Suprapubic skin (tissue), 4 donors: ENCODE measurements at places on chromosomes 2 and 18. TPM values are rescaled to one million over a fixed set of nuclear protein-coding genes. Genes with fewer than 3 reads are reported as not detected.

- no peaks in the 10 kb centered on the region for H3K27me3 ChIP-seq
- H3K4me1 ChIP-seq: peaks cover 12% of the 10 kb centered on the region
- H3K36me3 ChIP-seq: no peaks in the 10 kb centered on the region
- no peak for DNase-seq
These were observed 1.2 kb upstream of the AOX1 start for GRCh38 chr2:200584639-200585038.

DNA sequence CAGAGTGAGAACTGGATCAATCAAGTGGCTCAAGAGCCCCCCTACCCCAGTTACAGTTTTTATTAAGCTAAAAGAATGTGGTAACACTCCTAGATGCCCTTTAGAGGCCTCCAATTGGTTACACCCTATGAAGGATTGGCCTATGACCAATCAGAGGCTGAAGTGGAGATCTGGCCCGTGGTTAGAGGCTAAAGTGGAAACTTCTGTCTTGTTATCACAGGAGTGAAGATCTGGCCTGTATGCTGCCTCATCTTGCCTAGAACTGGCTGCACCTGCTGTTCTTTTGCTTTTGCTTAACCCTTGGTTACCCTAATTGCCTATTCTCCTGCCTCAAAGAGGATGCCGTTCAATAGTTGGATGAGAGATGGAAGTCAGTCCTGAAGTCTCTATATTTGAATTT, 100.1 kb upstream of the MAP2 start:
- H3K36me3 ChIP-seq: no peaks in the 10 kb centered on the region
- no peak for DNase-seq
- H3K27ac ChIP-seq: no peak overlapping the region

GRCh38 chr18:60975420-60975819, 357.8 kb upstream of the CDH20 start:
- H3K4me3 ChIP-seq: no peak overlapping the region
- no peak overlapping the region for H3K27ac ChIP-seq
- H3K27me3 ChIP-seq: no peaks in the 10 kb centered on the region
- no peaks in the 10 kb centered on the region for H3K36me3 ChIP-seq
- no peaks in the 10 kb centered on the region for H3K4me1 ChIP-seq

- no peak overlapping the region for H3K4me3 ChIP-seq
- H3K4me1 ChIP-seq: no peaks in the 10 kb centered on the region
- peaks cover 27% of the 10 kb centered on the region for H3K36me3 ChIP-seq
- no peaks in the 10 kb centered on the region for H3K27me3 ChIP-seq
These were observed 86.9 kb downstream of the SOS1 start for GRCh38 chr2:39033980-39034379.

SOWAHC gene
- total RNA-seq: 42.8 TPM

G6PC2 gene
- total RNA-seq: not detected

CHST10 gene
- total RNA-seq: 0.91 TPM

RFTN2 gene
- total RNA-seq: 4.9 TPM
